ENCODE measurements at places on chromosomes 16 and 17. TPM values are rescaled to one million over a fixed set of nuclear protein-coding genes. Genes with fewer than 3 reads are reported as not detected.

GRCh38 chr16:82935766-82936165 lies 309.0 kb downstream of the CDH13 start:
- H3K36me3 ChIP-seq = no peaks in the 10 kb centered on the region
- no peaks in the 10 kb centered on the region for H3K27me3 ChIP-seq
- H3K4me1 ChIP-seq = no peaks in the 10 kb centered on the region
- DNase-seq = no peak
- no peak overlapping the region for H3K27ac ChIP-seq

- H3K4me1 ChIP-seq = peaks cover 22% of the 10 kb centered on the region
- no peaks in the 10 kb centered on the region for H3K27me3 ChIP-seq
- H3K4me3 ChIP-seq = no peak overlapping the region
- no peak for DNase-seq
- no peak overlapping the region for H3K27ac ChIP-seq
- no peaks in the 10 kb centered on the region for H3K36me3 ChIP-seq
Measured at GRCh38 chr16:86387468-86388440, 122.6 kb upstream of the FOXF1 start.

DNA sequence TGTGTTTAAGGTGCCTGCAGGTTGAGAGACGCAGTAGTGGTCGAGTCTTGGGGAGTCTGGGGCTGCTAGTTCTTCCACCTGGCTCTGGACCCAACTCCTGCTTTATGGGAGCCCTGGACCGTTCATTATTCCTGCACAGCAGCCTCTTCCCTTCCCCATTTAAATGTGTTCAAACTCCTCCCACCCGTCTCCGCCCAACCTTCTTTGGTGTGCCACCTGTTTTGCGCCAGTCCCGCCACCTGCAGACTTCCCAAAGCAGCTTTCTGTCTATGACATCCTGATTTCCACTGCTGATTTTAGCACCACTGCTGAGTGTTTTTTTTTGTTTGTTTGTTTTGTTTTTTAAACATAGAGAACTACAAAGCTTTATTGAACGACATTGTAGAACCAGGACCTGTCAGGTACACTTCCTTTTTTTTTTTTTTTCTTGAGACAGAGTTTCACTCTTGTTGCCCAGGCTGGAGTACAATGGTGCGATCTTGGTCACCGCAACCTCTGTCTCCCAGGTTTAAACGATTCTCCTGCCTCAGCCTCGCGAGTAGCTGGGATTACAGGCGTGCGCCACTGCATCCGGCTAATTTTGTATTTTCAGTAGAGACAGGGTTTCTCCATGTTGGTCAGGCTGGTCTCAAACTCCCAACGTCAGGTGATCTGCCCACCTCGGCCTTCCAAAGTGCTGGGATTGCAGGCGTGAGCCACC lies 12.8 kb downstream of the ADORA2B start:
- H3K27ac ChIP-seq = no peak overlapping the region
- DNase-seq = no peak
- H3K36me3 ChIP-seq = no peaks in the 10 kb centered on the region

DNA sequence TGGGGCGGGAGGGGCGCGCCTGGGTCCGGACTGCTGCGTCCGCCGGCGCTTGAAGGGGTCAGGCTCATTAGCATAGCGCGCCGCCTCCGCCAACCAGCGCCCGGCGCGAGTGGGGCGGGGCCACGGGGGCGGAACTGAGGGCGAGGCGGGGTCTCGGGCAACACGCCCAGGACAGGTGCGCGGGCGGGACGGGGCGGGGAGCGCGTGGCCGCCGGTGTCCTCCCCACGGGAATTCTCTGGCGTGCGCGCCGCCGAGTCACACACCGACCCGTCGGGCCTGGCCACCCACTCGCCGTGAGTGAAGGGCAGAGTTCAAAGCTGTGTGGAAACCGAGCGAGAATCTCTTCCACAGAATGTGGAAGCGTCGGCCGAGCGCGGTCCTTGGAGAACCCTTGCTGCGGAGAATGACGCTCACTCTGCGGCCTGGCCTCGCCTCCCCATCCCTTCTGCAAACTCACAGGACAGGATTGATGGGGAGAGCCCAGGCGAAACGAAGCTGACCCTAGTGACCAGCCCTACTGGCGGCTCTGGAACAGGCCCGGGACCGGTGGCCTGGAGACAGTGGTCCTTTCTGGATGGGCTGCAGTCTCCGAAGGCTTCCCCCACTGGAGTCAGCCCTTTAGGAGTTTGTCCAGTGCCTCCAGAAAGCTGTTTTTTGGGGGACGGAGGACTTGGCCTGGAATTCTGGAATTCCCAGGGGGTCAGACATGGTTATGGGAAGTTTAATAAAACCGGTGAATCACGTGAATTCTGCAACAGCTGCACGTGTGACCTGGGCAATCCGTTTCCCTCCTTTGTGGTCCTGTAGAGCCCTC lies at the start of gene SNAI3:
Gene SNAI3 (minus strand): TSS at position 69 of the 815 bp plus-strand sequence. CDS start 101 bp downstream, outside the sequence.
- no peak for DNase-seq
- H3K27me3 ChIP-seq = no peaks in the 10 kb centered on the region
- no peaks in the 10 kb centered on the region for H3K36me3 ChIP-seq
- peaks cover 25% of the 10 kb centered on the region for H3K4me1 ChIP-seq
- no peak within 1 kb of the TSS for H3K27ac ChIP-seq

The CNTD1 gene
- 0.50 TPM for total RNA-seq

DNA sequence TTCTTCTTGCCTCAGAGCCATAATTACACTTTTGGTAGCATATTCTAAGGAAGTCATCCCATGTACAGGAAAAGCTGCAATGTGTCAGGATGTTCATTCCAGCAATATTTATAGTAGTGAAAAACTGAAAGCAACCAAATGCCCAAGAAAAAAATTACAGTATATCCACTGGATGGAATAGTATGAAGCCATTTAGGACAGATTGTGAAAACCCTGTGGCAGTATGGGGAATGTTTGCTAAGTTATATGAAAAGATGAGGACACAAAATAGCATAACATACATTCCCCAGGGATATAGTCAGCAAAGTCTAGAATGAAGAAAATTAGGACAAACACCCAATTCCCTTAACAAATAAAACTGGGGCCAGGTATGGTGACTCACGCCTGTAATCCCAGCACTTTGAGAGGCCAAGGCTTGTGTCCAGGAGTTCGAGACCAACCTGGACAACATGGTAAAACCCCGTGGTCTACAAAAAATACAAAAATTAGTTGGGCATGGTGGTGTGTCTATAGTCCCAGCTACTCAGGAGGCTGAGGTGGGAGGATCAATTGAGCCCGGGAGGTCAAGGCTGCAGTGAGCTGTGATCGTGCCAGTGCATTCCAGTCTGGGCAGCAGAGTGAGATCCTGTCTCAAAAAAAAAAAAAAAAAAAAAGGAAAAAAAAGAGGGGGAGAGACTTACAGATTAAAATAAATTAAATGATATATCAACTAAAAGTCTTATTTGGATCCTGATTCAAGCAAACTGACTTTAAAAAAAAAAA lies 2.3 kb downstream of the LRRC3C start:
- DNase-seq = no peak
- H3K4me1 ChIP-seq = peaks cover 43% of the 10 kb centered on the region
- no peak overlapping the region for H3K4me3 ChIP-seq
- no peaks in the 10 kb centered on the region for H3K27me3 ChIP-seq

DNA sequence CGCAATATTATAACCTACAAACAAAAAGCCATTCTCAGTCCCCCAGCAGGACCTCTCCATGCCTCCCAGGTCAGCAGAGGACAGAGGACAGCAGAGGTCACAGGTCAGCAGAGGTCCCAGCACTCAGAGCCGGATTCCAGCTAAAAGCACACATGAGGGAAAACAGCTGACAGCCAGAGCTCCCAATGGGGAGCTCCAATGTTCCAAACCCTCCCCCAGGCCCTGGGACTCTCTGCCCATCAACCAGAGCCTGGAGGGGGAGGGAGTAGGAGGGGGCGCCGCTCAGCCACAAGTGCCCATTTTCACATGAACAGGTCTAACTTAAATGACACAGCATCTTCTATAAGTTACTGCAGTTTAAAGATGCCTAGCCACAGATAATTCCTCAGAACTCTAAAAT lies 77.5 kb downstream of the ANKRD11 start:
- H3K36me3 ChIP-seq = no peaks in the 10 kb centered on the region
- no peak overlapping the region for H3K27ac ChIP-seq
- no peak for DNase-seq

The MYH1 gene
- 0.13 TPM for total RNA-seq

- peak within 1 kb of the TSS; percentile 81 for H3K27ac ChIP-seq
- no peak for DNase-seq
- H3K36me3 ChIP-seq = no peaks in the 10 kb centered on the region
- H3K4me1 ChIP-seq = peaks cover 21% of the 10 kb centered on the region
Measured at GRCh38 chr16:89828199-89828869, at the start of gene SPIRE2. Gene SPIRE2 (plus strand): TSS chr16:89828475. CDS start chr16:89828551, 76 bp downstream.

DNA sequence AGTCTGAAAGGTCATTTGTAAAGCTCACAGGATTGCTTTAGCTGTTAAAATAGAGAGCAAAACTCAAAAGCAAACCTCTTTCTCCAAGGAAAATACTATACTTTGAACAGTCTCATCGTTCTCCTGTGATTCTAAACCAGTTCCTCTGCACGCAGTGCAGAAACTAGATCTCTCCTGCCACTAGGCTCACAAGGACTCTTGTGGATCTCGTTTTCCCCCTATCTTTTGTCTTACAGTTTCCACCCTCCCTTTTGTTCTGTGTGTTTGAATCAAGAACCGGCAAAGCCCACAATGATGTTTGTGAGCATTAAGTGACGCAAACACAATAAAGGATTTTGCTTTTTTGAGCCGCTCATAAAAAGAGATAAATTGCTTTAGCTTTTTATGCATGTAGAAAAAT lies 1103.5 kb upstream of the RBFOX1 start:
- H3K27me3 ChIP-seq = no peaks in the 10 kb centered on the region
- H3K36me3 ChIP-seq = no peaks in the 10 kb centered on the region
- H3K4me1 ChIP-seq = no peaks in the 10 kb centered on the region
- H3K4me3 ChIP-seq = no peak overlapping the region
- H3K27ac ChIP-seq = no peak overlapping the region

- H3K27me3 ChIP-seq = no peaks in the 10 kb centered on the region
- DNase-seq = no peak
- no peaks in the 10 kb centered on the region for H3K4me1 ChIP-seq
- no peak overlapping the region for H3K4me3 ChIP-seq
- H3K27ac ChIP-seq = no peak overlapping the region
Measured at GRCh38 chr16:79573884-79574283, 26.7 kb downstream of the MAF start.

- H3K4me1 ChIP-seq = peaks cover 29% of the 10 kb centered on the region
- peaks cover 5% of the 10 kb centered on the region for H3K36me3 ChIP-seq
- no peak for DNase-seq
Measured at GRCh38 chr16:88653596-88654362, 2.9 kb upstream of the CYBA start.

- H3K4me3 ChIP-seq = no peak overlapping the region
- H3K4me1 ChIP-seq = no peaks in the 10 kb centered on the region
- no peak overlapping the region for H3K27ac ChIP-seq
Measured at GRCh38 chr17:13393841-13394710, 207.7 kb downstream of the HS3ST3A1 start.

- H3K27me3 ChIP-seq = no peaks in the 10 kb centered on the region
- no peaks in the 10 kb centered on the region for H3K36me3 ChIP-seq
- H3K4me3 ChIP-seq = no peak overlapping the region
- H3K4me1 ChIP-seq = no peaks in the 10 kb centered on the region
Measured at GRCh38 chr16:87822108-87822970, 47.0 kb downstream of the SLC7A5 start.

GRCh38 chr16:71460941-71461340 lies 1.1 kb downstream of the ZNF23 start:
- peak overlapping the region; percentile 92 for H3K27ac ChIP-seq
- H3K36me3 ChIP-seq = peaks cover 16% of the 10 kb centered on the region
- H3K4me1 ChIP-seq = peaks cover 26% of the 10 kb centered on the region
- peak overlapping the region; percentile 76 for H3K4me3 ChIP-seq
- no peaks in the 10 kb centered on the region for H3K27me3 ChIP-seq
- no peak for DNase-seq

DNA sequence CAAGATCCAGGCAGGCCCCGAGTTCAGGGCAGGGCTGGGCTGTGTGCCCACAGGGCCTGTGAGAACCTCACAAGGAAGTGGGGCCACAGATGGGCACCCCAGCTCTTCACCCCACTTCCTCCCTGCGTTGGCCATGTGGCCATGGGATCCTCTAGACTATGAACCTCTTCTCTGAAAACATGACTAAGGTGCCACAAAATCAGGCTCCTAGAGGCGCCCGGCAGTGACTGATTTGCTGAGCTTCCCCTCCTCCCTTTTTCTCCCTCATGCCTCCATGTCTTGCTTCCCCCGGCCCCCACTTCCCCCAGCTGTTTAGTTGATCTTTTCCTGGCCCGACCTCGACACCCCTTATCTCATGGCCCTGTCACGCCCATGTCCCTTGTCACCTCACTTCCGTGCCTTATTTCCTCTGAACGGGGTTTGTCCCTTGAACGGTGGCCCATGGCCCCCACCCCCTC lies 87.1 kb downstream of the KCNJ12 start:
- H3K27ac ChIP-seq = no peak overlapping the region
- DNase-seq = no peak
- peaks cover 11% of the 10 kb centered on the region for H3K4me1 ChIP-seq

- no peak for DNase-seq
- no peaks in the 10 kb centered on the region for H3K27me3 ChIP-seq
- H3K4me3 ChIP-seq = no peak overlapping the region
- no peaks in the 10 kb centered on the region for H3K36me3 ChIP-seq
Measured at GRCh38 chr16:74740795-74741304, 33.8 kb downstream of the FA2H start.

- H3K4me1 ChIP-seq = no peaks in the 10 kb centered on the region
- no peak overlapping the region for H3K4me3 ChIP-seq
- no peak for DNase-seq
Measured at GRCh38 chr17:71613996-71614395, 506.8 kb upstream of the SOX9 start.

The PRR11 gene
- total RNA-seq = 0.42 TPM

The PRAC2 gene
- not detected for total RNA-seq

- H3K4me1 ChIP-seq = peaks cover 45% of the 10 kb centered on the region
- no peaks in the 10 kb centered on the region for H3K27me3 ChIP-seq
- H3K4me3 ChIP-seq = no peak overlapping the region
- H3K36me3 ChIP-seq = no peaks in the 10 kb centered on the region
- DNase-seq = no peak
- peak overlapping the region; percentile 100 for H3K27ac ChIP-seq
Measured at GRCh38 chr17:81385320-81386111, 9.7 kb upstream of the BAHCC1 start.

GRCh38 chr17:27667656-27668487 lies 36.9 kb downstream of the LGALS9 start:
- H3K27ac ChIP-seq = no peak overlapping the region
- DNase-seq = no peak

The SMTNL2 gene
- total RNA-seq = 3.0 TPM

DNA sequence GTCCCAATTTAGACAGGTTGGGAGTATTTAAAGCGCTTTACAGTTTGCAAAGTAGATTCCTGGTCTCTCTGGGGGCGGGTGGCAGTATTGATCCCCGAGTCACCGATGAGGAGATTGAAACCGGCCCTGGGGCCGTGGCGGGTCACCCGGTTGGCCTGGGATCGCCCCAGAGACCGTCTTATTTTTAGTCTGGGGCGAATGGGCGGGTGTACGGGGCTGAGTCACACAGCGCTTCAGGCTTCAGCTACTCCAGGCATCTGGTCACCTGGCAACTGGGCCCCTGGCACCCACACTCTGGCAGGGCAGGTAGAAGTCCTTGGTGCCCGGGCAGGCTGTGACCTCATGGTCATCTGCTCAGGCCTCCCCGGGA lies 669 bp downstream of the MIEF2 start:
- H3K27ac ChIP-seq = peak overlapping the region; percentile 98
- no peaks in the 10 kb centered on the region for H3K27me3 ChIP-seq
- peaks cover 51% of the 10 kb centered on the region for H3K4me1 ChIP-seq
- peak overlapping the region; percentile 98 for H3K4me3 ChIP-seq
- no peak for DNase-seq

- no peaks in the 10 kb centered on the region for H3K36me3 ChIP-seq
- H3K4me1 ChIP-seq = no peaks in the 10 kb centered on the region
- no peak for DNase-seq
- H3K27me3 ChIP-seq = no peaks in the 10 kb centered on the region
- H3K27ac ChIP-seq = no peak overlapping the region
Measured at GRCh38 chr17:45923511-45924268, 29.3 kb downstream of the MAPT start.

Data from esophagus muscularis mucosa (tissue), 4 donors.